ENCODE measurements at places on chromosomes 3 and 15.

- peak; percentile 5 for DNase-seq
These were observed 34.1 kb downstream of the ZNF710 start for GRCh38 chr15:90035095-90035839.

DNA sequence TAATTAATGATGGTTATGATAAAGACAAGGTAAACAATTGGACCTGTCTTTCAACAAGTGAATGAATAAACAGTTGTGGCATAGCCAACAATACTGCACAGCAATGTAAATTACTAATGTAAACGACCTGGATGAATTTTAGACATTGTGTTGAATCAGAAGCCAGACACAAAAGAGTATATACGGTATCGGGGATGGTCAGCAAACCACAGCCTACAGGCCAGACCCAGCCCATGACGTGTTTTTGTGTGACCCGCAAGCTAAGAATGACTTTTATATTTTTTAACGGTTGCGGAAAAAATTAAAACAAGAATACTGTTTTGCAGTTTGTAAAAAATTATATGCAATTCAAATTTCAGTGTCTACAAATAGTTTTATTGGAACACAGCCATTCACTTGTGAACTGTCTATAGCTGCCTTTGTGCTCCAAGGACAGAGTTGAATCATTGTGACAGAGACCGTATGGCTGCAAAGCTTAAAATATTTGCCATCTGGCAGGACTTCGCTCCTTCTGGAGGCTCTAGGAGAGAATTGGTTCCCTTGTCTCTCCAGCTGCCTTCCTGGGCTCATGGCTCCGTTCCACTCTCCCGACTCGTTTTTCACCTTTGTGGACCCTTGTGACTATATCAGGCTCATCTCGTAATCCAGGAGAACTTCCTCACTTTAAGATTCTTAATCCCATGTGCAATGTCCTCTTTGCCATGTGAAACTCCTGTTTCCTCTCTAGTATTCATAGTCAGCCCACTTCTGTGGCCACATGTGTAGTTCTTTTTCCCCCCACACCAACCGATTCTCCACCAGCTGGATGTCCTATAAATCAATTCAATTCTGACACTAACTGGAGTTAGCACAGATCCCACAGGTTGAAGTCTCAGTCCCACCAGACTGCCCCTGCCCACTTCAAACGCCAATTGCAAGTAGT, 72.7 kb downstream of the CMTM8 start:
- DNase-seq, result no peak

- DNase-seq, result no peak
These were observed 12.3 kb upstream of the PGPEP1L start for GRCh38 chr15:99019558-99020540.

DNA sequence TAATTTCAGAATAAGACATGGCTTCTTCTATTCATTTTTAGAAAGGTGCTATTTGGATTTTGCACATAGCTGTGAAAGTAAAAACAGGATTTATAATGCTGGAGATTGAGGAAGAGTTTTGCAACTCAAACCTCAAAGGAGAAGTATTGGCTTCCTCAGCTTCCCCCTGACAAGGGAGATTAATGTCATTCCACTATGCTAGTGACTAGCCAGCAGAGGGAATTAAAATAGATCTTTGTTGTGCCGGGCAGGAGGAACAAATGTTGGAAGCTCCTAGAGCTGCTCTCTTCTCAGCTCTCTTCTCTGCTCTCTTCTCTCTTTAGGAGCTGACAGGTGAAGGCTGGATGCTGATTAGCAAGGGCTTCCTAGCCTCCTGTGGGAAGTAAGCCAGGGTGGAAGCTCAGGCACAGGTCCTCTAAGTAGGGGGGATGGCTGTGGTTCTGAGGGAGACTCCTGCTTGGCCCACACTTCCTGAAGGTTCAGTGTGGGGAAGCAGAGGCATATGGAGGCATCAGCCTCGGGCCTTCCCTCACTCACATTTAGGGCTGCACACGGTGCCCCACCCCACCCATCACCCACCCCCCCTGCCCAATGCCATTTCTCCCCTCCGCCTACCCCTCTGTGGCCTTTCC, 29.6 kb downstream of the CX3CR1 start:
- no peak for DNase-seq

- no peak for DNase-seq
These were observed 72.6 kb downstream of the CCR1 start for GRCh38 chr3:46135475-46135874.

DNA sequence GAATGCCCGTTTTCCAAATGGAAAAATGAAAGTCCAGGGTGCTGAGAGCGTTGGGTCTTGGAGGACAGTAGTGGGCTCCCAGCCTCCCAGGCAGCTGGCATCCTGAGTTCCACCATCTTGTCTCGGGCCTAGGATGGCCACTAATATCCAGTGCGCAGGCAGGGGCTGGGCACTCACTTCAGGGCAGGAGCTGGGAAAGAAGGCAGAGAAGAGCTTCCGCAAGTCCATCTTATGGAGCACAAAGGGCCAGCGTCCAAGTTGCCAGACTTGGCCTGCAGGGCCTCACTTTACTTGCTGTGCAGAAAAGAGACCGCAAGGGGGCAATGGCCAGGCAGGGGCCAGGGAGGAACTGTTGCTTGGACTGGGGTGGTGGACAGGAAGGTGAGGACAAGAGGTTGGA, 46.1 kb downstream of the IQSEC1 start:
- DNase-seq, result no peak

DNA sequence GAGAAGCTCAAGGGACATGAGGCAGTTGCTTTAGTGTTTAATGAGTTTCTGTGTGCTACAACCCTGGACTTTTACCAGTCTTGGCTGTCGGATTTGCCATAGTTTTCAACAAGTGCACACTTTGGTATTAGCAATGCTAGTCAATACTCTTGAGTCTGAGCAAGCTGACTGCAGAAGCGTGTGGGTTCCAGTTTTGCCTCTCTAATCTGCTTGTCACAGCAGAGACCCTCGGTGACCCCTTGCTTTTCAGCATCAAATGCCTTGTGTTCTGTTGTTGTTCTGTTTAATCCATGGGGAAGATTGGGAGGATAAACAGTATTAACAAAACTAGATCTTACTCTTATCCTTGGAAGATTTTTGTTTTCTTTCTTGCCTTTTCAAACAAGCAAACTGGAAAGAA, 194.3 kb upstream of the CHRM5 start:
- no peak for DNase-seq

DNA sequence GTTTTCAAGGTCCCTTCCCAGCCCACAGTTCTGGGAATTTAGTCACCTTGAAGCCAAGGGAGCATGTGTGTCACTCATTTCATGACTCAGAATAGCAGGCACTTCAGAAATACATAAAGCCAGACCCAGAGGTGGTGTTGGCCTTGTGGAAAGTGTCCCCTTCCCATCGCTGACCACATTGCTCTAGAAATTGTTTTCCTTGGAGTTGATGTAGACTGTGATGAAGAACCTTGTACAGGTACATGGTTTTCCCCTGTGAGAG, 158.8 kb downstream of the SLCO3A1 start:
- DNase-seq, result no peak

DNA sequence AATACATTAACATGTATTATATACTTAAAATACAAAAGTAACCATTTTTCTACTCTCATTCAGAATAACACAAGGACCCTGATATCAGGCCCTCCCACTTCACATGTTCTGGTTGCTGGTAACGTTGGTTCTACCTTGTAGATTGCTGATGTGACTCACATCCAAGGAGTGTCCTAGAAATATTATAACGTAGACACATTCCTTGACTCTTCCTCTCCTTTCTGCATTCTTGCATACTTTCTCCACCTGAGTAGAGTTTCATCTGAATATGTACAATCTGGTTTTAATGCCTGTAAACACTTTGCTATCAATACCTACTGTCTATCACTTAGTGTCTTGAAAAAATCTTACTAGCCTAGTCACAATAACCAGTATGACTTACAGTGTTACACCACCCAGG, 35.0 kb upstream of the NEDD4 start:
- DNase-seq, result no peak

DNA sequence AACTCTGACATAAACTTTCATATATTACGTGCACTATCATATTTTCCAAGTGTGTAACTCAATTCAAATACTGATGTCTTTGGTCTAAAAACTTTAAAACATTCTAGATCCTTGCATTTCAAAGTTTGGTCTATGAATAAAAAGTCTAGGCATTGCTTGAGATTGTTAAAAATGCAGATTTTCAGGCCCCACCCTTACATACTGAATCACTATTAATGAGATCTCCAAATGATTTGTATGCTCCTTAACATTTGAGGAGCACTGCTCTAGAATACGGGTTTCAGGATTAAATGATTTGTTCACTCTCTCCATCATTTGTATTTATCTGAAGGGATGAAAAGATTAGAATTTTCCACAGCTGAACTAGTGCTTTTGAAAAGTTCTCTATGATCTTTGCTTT, 202.9 kb downstream of the KBTBD8 start:
- DNase-seq, result no peak

GRCh38 chr3:10707400-10708215, 108.4 kb upstream of the SLC6A11 start:
- DNase-seq, result no peak

DNA sequence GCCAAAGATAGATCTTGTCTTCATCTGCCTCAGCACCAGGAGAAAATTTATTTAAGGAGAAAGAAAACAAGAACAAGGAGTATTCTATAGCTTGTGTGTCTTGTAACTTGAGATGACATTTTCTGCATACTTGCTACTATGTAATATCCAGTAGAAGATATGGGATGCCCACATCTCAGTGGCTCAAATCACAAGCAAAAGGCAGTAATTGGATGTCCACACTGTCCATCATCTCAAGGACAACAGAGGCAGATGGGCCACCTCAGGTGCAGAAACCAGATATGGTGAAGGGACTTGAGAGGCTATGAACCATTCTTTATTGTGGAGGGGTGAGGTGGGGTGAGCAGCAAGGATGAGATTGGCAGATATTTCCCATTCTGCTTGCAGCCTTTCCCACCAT, 309.0 kb downstream of the GBE1 start:
- DNase-seq, result no peak

DNA sequence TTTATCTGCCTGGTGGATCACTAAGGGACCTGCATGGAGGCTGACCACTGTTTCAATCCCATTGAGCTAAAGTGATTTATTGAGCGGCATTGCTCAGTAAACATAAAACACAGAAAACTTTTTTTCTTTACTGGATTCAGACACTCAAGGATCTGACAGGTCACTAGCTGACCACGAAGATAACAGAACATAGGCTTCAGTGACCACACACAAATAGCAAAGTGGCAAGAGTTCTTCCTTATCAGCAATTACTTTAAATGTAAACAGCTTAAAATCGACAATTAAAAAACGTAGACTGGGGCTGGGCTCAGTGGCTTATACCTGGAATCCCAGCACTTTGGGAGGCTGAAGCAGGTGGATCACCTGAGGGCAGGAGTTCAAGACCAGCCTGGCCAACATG, 48.7 kb downstream of the STAG1 start:
- no peak for DNase-seq

DNA sequence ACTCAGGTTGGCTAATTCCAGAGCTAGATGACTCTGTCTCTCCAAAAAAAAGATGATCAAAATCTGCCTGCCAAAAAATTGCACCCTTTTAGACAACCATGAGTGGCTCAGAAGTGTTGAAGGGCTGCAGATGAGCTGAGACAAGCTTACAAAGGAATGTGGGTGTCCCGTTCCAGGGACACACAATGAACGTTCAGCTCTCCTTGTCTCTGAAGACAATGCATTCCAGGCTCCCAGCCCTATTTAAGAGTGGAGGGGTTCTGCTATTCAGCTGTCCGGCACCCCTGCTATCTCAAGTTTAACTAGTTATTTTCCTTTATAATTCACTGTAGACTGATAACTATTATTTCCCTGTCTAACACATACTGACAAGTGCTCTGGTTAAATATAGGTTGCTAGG, 355.1 kb upstream of the WNT5A start:
- DNase-seq, result no peak

DNA sequence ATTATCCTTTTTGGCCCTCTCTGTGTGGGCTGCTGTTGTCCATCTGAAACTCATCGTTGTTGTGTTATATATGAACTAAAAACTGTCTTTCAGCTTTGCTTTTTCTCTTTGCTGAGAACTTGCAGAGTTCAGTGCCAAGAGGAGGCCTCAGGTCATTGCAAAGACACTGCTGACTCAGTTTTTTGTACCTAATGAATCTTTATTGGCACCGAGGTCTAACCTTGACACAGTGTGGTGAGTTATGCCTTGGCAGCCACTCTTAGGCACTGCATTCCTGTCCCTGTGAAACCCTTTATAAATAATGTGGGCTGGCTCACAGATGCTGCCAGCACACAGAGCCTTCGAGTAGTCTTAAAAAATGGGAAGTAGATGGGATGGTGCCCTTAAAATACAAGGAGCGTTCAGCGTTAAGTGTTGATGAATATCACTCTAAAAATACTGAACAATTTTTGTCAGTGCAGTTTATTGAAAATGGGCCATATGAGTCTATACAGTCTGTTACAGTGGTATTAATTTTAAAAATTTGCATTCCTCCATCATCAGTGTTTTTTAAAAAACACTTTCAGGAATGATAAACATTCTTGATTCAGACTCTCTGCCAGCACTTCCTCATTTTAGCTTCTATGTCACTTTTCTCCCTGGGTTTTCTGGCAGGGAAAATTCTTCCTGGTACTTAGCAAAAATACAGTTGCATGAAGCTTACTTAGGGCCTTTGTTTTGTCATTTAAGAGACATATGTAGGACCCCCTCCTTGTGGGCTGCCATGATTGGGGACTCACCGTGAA, 234.1 kb downstream of the CACNA2D3 start:
- DNase-seq, result no peak

- no peak for DNase-seq
These were observed 83.9 kb upstream of the MEX3B start for GRCh38 chr15:82129761-82130160.

DNA sequence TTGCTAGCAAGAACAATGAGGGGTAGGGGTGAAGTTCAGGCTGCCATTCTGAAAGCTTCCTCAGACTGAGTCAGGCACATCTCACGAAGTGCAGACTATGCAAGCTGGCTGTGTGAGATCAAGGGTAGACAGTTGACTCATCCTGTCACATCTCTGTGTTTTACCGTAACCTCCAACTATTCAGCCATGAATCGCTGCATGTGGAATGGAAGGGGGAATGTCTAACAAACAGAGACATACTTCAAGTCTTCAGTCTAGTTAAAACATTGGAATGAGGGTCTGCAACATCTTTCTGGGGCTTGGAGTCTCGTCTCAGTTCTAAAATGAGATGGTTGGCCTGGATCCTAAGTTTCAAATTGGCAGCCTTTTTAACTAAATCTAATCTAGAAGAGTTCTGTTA, 25.9 kb downstream of the AGTR1 start:
- DNase-seq, result no peak

- DNase-seq, result no peak
These were observed 54.6 kb downstream of the UMPS start for GRCh38 chr3:124784686-124785382.

GRCh38 chr3:176055836-176056235, 1141.4 kb downstream of the TBL1XR1 start:
- DNase-seq, result no peak

DNA sequence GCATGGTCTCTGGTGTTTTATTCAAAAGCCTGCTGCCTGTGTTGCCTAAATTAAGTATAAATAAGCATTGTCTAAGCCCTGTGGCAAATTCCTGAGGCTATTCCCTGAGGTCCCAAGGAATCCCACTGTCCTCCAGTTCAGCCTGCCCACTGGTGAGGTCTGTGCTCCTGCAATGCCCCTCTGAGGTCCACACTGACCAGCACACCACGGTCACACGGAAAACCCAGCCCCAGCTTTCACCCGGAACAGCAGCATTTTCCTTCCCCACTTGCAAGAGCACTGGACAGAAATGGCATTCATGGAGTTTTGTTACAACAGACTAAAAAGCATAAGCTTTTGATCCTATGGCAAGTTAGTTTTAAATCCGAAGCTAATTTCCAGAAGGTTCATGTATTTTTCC, 234.0 kb downstream of the KLF13 start:
- no peak for DNase-seq

- DNase-seq, result no peak
These were observed 8.0 kb downstream of the NFKBIZ start for GRCh38 chr3:101857301-101857741.

Data from activated naive CD4-positive, alpha-beta T cell treated with anti-CD3 and anti-CD28 coated beads, Interleukin-2, amount 50 U/mL, for 16 hours (primary cell).